ENCODE measurements at places on chromosomes 13 and 19.

- no peak for DNase-seq
These were observed 1475.0 kb downstream of the SLITRK1 start for GRCh38 chr13:82407321-82407720.

- no peak for DNase-seq
These were observed 376.4 kb downstream of the GPC6 start for GRCh38 chr13:93603043-93603442.

DNA sequence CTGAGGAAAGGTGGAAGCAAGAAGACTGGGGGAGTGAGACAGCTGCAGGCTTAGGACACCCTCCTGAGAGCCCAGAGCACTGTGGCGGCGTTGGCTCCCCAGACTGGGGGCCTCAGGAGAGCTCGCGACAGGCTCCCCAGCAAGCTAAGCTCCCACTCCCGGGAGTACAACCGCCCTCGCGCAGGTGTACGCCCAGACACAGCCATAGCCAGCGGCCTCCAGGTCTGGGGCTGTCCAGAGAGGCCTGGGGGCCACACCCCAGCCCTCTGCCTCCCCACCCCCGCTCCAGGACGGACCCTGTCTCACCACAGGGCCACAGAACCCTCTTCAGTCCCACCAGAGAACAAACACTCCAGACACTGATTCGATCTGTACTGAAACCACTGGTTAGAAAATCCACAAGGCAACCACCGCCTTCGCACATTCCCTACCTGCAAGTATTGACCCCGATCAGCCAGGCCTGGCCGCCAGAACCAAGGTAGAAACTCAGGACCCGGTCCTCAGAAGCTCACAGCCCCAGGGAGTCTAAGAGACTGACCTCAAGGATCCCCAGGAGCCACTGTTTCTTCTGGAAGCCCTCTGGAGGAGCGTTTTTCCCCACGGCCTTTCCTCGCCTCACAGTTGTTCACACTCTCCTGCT lies 16.3 kb downstream of the ZIC5 start:
- no peak for DNase-seq

GRCh38 chr19:42431486-42431885 lies 4.3 kb upstream of the LIPE start:
- DNase-seq: no peak

GRCh38 chr19:43651758-43652545 lies 12.3 kb upstream of the CADM4 start:
- peak; percentile 64 for DNase-seq

DNA sequence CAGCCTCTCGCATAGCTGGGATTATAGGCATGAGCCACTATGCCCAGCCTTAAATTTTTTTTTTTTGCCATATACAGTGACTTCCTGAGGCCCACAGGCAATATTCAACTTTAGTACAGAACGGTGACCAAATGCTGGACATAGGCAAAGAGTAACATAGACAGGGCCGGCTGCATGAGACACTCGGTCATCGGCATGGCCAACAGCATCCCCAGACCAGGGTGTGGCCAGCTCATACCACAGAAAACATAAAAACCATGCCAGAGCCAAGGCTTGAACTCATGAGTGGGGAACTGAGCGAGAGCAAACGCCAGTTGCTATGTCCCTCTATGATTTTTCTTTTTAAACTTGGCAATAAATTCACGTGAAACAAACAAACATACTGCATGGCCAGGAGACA lies 17.0 kb downstream of the KANK2 start:
- DNase-seq: no peak

DNA sequence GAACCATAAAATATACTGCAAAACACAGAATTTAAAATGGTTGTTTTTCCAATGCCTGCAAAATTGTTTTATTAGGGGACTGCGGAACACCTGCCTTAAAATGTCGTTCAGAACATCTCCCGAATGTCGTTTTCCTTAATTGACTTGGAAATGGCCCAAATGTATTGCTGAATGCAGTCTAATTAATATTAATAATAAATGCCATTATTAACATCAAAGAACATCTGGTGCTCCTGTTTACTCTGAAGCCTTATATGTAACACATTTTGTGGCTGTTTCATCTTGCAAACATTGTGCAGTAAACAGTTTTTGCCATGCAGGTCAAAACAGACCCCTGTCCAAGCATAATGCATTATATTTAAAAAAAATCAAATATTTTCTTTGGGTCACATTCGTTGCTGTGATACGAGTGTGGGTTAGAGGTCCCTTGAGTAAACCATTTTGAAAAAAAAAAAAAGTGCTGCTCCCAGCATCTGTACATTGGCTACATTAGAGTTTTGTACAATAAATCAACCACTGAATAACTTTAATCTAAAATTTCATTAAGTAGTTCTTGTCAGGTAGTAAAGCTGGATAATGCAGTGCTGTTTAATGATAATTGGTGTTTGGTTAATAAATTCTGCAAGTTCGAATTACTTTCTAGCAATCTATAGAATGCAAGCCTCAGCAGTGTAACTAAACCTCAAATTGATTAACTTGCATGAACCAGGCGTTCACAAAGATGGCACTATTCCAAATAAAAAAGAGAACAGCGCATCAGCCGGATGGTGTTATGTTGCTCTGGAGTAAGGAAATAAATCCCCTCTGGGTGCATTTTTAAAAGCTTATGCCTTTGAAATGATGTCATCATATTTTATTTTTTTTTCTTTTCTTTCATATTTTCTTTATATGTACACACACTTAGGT lies 140.2 kb downstream of the ZNF536 start:
- DNase-seq: no peak

DNA sequence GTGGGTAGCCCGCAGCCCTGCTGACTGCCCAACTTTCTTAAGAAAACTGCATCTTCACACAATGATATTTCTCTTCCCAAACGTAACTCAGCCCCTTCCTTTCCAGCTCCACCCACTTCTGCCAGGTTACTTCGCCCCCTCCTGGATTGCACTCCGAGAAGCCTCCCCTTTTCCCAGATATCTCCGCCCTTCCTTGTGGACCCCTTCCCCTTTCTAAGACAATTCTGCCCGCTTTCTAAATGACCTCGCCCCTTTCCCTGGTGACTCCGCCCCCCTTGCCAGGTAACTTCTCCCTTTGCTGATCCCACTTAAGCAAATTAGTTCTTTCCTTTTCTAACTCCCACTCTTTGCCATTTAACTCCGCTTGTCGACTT lies 2.6 kb downstream of the VSIG10L start:
- DNase-seq: no peak

DNA sequence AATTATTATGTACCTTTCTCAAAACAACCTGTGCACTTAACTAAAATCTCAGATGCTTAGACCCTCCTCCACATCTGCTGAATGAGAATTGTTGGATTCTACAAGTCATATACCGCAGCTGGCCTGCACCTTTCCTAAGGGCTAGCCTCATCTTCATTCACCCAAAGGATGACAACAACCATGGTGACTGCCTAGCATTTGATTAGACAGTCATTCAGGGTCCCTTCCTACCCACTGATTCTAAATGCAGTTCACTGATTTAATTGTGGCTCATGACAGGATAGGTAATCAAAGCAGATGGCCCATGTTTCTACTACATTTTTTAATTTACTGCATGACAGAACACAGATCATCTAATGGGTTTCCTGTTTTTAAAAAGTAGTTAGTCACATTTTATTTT lies 551.9 kb upstream of the SLC10A2 start:
- no peak for DNase-seq

DNA sequence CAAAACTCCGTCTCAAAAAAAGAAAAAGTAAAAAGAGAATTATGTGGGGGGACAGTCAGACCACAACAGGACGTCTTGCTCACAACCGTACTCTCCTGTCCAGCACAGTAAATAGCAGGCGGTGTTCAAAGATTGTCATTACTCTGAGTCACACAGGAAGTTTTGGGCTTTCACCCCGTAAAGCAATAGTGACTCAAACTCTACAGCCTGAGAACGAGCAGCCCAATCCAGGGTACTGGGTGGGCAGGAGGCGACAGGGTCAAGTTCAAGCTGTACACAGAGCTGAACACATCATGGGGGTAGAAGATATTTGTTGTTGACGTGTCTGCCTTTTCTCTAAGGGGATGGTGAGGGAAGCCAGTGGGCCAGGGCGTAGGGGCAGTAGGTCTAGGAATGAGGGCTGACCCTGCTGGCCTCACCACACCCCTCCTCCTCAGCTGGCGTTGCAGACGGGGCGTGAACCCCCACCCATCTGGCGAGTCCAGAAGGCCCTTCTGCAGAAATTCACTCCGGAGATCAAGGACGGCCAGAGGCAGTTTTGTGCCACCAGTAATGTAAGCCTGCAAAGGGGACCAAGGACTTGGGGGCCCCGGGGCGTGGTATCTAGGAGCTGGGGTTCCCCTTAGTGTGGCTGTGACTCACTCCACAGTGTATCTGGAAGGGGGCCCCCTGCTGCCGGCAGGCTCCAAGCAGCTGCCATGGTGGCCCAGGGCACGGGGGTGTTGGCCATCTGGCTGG lies 23.3 kb downstream of the PRR12 start:
- peak; percentile 64 for DNase-seq

GRCh38 chr13:70529652-70530051 lies 421.4 kb upstream of the KLHL1 start:
- no peak for DNase-seq

- DNase-seq: no peak
These were observed 4.7 kb downstream of the FCGBP start for GRCh38 chr19:39929750-39930149.

DNA sequence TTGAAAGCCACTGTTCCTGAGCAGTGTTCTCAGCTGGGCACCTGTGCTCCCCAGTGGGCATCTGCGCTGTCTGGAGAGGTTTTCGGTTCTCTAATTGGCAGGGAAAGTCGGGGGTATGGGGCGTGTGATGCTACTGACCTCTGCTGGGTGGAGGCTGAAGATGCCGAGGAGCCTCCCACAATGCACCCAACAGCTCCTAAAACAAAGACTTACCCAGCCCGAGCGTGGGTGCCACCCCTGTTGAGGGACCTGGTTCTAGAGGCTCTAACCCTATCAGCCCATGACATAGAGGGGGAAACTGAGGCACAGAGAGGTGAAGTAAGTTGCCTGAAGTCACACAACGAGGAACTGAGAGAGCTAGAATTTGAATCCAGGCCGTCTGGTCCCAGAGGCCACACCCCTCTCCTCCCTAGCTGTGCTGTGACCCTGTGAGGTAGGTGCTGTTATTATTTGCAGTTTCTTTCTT lies 2.3 kb downstream of the SPACA4 start:
- DNase-seq: peak; percentile 71

GRCh38 chr13:46543287-46543686 lies 9.7 kb upstream of the LRCH1 start:
- DNase-seq: peak; percentile 39

DNA sequence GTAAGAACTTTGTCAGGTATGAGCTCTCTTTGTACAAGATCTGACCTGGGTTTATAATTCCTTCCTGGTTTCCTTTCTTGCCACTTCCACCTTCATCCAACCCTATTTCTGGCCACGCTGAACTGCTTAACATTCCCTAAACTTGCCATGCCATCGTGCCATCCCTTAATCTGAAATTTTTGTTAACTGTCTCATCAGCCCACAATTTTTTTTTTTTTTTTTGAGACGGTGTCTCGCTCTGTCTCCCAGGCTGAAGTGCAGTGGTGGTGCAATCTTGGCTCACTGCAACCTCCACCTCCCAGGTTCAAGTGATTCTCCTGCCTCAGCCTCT lies 144.6 kb downstream of the GGACT start:
- DNase-seq: no peak

- peak; percentile 96 for DNase-seq
These were observed at the start of gene IL4I1 for GRCh38 chr19:49896863-49897621. Gene IL4I1 (minus strand): TSS chr19:49896887. CDS start chr19:49896160, 727 bp downstream.

- DNase-seq: no peak
These were observed 805.6 kb upstream of the ARGLU1 start for GRCh38 chr13:107373551-107373950.

GRCh38 chr19:50725218-50725910 lies 2.2 kb downstream of the CLEC11A start:
- DNase-seq: no peak

GRCh38 chr19:14073925-14074838 lies 1.6 kb downstream of the MISP3 start:
- DNase-seq: no peak

DNA sequence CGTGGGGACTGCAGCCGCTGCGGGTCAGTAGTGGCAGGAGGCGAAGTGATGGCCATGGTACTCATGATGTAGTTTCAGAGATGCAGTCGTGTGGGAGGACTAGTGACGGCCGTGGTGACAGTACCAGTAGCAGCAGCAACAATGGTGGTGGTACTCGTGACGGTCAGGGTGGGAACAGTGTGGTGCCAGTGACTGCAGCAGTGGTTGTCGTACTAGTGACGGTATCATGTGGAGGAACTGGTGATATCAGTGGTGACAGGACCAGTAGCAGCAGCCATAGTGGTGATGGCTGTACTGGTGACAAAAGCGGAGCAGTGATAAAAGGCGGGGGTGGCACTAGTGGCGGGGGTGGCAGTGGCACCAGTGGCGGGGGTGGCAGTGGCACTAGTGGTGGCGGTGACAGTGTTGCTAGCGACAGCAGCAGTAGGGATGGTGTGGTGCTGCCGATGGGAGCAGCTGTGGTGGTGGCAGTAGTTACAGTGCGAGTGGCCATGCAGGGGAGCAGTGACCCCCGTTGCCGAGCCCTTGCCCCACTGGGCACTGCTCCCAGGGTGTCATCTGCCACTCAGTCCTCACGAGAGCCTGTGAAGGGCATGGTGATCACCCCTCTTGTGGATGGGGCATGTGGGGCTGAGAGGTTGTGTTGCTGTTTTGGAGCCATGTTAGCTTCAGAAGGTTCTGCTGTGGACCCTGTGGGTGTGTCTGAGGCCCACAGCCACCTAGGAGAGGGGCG lies 22.7 kb downstream of the ADPRHL1 start:
- DNase-seq: no peak

DNA sequence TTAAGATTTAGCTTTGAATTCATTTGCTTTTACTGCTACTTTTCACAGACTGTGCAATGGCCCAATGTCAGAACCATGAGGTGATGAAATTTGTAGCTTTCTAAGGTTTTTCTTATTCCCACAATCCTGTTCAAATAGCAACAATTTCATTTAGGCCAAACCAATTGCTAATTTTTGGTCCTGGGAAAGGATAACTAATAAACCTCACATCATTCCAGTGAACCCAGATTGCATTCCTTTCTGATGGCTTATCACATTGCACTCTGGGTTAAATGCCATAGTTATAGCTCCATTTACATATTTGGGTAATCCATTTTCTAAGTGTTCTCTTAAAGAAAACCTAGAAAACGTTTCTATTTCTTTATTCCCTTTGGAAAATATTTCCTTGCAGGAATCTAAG lies 22.9 kb upstream of the POMP start:
- DNase-seq: no peak

DNA sequence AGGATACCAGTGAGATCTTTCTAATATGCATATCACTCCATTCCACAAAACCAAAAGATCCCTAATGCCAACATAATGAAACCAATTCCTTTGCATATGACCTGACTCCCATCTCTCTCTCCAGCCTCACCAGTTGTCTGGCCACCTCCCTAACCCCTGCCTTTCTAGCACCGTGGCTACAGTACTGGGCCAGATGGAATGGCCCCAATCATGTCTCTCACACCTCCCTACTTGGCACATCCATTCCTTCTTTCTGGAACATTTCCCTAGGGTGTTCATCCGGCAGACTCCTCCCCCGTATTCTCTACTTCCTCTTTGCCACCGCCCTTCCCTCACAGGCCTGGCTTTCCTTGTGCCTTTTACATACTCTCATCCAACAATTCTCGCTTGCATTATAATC lies 62.0 kb downstream of the GPALPP1 start:
- DNase-seq: peak; percentile 17

Measured in suppressor macrophage treated with lipopolysaccharide for 4 hours (primary cell).